ENCODE measurements at places on chromosomes 4 and X.

GRCh38 chr4:134001057-134001456, 200.5 kb downstream of the PABPC4L start:
- DNase-seq, result no peak

GRCh38 chr4:154014407-154015321, 225.8 kb upstream of the SFRP2 start:
- DNase-seq, result no peak

- no peak for DNase-seq
These were observed 11.0 kb downstream of the CUL4B start for GRCh38 chrX:120549483-120550452.

GRCh38 chrX:26008042-26008441, 130.1 kb upstream of the MAGEB18 start:
- DNase-seq, result no peak

DNA sequence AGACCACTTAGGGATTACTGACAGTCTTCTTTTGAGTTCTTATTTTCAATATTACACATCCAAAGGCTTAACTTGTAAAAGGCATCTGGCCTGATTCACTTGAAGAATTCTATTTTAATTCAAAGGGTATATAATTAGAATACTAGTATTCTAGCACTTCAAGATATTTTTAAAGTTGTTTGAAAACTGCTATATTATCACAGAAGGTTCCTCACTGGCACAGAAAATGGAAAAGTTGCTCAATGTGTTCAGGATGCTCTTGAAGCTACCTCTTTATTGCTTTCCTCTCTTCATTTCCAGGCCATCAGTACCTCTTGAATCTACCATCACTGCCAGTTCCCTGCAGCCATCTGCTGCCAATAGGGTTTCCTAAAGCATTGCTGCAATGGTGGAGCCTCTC, 271.4 kb downstream of the KCNIP4 start:
- no peak for DNase-seq

- no peak for DNase-seq
These were observed 3.4 kb downstream of the CD38 start for GRCh38 chr4:15781427-15782095.

GRCh38 chr4:156021298-156021697, 67.6 kb upstream of the CTSO start:
- DNase-seq, result no peak

- no peak for DNase-seq
These were observed 574.3 kb upstream of the DIPK2B start for GRCh38 chrX:45774961-45775360.

DNA sequence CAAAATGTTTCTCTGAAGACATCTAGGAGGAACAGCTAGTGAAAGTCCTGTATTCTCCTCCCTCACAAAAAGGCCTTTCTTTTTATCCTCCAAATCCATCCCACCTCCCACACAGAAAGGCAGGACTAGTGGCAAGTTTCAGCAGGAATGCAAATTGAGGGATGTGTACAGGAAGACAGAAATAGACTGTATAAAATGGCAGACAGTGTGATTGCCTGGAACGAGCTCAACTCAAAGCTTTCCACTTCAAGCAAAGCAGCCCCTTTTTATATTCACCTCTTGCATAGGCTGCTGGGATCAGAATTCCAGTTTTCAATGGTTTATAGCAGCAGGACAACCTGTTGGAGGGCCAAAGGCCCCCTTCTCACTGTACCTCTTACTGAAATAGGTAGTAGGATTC, 57.5 kb downstream of the DCX start:
- no peak for DNase-seq

GRCh38 chr4:173160871-173161270, 7.7 kb upstream of the GALNT7 start:
- DNase-seq, result no peak

DNA sequence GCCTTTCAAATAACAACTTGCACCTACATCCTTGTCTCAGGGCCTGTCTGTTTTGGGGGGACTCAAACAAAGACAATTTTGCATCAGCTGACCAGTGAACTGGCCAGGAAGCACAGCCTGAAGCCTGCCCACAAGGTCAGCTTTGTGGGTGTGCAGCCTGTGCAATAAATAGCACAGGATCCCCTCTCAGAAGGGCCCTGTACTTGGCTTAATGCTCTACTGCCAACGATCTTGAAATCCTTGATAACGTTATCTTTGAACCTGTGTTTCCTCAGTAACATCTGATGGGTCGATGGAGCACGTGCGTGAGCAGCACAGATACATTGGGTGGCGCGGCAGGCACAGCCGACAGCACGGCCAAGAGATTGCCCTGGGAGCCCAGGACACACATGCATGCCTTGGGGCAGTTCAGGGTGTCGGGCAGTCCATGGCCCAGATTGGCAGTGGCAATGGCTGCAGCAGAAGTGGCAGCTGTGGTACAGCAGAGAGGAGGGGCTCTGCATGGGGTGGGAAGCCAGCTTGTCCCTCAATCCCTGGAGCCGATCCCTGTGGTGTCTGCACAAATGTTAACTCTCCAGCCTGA, 58.8 kb upstream of the ATP6AP2 start:
- DNase-seq, result no peak

DNA sequence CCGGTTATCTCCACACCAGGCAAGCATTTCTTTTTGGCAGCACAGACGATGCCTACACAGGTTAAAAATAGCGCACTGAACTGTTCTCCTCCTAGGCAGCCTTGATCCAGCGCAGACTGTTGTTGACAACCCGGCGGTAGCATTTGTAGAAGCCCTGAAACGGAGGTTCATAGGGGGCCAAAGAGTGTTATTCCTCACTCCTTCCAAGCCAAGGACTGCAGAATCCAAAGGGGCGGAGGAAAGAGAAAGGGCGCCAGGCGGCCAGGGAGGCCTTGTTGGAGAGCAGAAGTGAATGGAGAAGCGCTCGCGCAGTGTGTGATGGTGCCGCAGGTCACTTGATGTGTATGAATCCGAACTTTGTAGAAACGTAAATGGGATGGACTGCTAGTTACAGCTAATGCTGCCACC, 82.7 kb downstream of the TENM3 start:
- no peak for DNase-seq

DNA sequence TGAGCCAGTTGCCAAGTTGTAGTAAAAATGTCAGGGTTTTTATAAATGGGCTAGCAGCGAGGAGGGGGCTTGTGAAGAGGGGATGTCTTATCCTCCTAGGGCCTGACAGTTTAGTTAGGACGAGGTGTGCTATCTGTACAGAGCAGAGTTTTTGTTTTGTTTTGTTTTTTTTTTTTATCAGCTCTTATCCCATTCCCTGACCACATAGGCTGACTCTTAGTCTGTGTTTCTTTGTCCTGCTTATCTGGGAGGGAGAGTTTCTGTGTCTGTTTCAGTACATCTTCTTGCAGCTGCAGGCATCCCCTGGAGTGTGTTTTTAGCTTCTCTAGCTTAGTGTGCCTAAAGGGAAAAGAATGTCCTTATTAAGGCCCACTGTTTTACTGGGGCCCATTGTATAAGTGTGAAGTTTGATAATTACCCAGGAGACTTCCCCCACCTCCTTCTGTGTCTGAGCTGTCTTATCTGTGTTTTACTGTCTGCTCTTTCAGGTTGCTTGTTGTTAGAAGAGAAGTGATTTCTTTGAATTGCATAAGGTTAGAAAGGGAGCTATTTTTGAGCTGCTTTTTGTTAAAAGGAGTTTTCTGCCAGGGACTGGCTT, 32.0 kb downstream of the PAGE2 start:
- DNase-seq, result no peak

GRCh38 chrX:17836830-17837229, 24.3 kb downstream of the RAI2 start:
- peak; percentile 6 for DNase-seq

DNA sequence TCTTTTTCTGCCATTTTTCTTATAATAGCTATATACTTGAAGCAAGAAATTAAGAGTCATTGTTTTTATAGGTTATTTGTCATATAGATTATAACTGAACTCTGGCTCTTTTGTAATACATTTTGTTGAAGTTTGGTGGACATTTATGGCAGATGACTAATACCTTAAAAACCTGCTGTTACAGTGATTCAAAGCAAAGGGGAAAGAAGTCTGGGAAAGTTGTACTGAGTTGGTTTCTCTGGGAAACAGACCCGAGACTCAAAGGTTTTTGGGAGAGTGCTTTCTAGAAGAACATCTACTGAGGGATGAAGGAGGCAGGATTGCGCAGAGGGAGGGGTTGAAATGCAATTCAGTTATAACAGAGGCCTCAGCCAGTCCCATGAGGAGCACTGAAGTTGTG, 35.9 kb downstream of the NAP1L5 start:
- no peak for DNase-seq

DNA sequence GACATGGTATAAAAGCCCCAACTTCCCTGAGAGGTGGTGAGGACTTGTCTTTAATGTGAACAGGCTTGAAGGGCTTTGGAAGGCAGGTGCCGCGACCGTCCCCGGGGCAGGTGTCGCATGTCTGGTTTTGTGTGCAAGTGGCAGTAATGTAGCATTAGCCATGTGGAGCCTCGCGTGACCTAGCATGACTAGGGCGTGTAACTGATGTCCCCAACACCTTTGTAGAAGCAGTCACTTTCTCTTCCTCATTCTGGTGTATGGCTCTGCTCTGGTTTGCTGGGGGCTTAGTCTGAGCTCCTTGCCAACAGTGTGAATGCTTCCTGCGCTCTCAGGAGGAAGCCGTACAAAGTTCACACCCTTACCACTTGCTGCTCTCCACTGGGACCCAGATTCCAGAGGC, 145.7 kb downstream of the AMMECR1 start:
- no peak for DNase-seq

DNA sequence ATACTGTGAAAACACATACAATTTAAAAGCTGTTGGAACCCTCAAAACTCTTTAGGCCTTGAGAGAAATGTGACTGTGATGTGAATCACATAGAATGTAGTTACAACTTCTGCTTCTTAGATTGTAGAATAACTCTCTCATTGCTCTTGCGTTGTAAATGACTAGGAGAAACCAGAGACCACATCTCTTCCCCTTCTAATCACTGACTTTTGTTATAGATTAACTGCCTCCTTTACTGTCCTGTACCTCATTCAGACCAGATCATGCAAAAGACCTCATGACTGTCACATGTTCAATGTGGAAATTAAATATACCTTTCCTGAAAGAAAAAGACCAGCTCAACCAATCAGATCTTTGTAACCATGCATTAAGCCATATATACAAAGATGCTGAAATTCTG, 43.2 kb upstream of the NEIL3 start:
- no peak for DNase-seq

DNA sequence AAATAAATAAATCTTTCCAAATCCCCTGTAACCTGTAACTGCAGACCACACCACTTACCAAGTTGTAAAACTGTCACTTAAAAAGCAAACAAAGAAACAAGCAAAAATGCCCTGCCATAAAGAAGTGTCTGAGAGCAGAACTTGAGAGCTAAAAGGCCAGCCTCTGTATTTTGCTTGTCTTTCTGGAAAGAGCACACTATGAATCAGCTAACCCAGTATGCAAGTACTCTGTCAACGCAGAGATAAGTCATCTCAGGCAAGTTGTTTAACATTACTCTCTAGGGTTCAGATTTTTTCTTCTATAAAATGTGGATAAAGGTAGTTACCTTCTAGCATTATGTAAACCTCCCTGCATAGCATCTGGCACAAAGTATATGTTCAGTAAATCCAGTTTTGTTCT, 134.8 kb downstream of the HS3ST1 start:
- no peak for DNase-seq

DNA sequence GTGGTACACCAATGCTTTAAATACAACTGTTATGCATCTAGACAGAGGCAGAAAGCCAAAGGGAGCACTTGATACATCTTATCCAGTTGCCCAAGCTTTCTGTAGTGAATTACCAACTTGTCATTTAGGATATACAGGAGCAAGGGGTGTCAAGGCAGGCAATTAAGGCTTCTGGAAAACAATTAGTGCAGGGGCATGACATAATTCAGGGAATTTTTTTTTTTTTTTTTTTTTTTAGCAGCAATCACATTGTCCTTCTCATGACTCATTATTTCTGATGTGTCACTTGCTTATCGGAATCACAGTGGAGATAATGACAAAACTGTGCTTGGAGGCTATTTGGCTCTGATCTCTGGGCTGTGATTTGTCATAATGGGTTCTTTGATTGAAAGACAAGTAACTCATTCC, 259.5 kb downstream of the ARHGAP24 start:
- DNase-seq, result no peak

DNA sequence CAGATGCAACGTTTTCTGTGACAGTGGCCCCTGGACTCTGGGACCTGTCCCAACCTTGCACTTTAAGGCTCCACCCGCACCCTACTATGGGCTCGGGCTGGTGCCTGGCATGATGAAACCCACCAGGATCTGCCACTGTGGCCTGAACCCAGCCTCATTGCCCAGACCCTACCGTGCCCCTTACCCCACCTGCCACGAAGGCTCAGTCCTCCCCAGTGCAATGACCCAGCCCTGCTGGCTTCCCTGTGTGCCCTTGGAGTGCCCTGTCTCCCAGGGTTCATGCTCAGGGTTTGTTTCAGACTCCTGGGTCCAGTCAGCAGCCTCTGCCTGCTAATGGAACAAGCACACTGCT, 3.1 kb downstream of the UVSSA start:
- DNase-seq, result no peak
